ENCODE measurements at places on chromosomes 7 and 10.

DNA sequence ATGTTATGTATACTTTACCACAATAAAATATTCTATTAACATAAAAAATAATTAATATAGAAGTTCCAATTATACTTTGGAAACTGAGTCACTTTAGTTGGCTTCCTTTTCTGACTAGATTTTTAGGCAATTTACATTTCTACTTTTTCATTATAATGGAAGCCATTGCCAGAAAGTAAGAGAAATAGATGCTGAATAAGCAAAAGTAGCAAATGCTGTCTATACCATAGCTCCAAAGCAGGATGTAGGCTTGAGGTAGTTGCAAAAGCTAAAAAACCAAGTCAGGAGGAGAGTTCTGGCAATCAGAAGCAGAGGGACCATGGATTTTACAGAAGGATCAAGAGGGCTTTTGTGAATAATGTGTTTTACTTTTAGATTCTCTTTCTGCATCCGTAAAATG is 262.4 kb upstream of the TMEM229A start:
- DNase-seq = no peak

DNA sequence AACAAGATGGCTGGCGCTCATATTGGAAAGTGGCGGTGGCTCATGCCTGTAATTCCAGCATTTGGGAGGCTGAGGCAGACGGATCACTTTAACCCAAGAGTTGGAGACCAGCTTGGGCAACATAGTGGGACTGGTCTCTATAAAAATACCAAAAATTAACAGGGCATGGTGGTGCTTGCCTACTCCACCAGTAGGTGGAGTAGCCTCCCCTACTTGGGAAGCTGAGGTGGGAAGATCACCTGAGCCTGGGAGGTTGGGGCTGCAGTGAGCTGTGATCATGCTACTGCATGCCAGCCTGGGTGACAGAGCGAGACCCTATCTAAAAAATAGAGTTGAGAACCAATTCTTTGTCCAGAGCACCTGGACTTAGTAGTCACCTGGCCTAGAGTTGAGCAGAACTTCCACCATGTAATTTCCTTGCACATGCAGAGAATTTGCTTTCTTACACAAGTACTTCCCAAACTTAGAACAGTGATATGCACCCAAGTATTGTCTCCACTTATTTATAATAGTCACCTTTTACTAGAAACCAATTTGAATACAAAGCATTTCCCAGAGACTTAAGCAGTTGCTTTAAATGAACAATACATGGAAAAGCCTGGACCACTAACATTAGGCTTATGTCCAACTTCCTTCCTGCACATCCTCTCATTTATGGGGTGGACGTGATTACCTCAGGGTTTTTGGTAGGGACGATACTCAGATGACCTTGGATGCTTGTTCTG is 15.9 kb downstream of the LAMB4 start:
- DNase-seq = no peak

DNA sequence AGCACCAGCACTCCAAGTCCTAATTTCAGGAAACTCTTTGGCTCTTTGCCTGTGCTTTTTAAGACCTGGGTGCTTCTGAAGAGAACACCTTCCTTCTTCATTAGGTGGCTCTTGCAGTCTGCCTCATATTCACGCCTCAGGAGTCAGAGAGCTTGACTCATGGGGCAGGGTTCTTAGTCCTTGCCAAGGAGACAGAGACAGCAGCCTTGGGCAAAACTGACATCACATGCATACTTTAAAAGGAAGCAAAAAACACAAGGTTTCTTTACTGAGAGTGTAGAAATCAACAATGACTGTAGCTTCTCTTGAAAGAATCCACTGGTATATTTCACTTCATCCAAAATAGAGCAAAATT is 780.6 kb downstream of the INHBA start:
- no peak for DNase-seq

DNA sequence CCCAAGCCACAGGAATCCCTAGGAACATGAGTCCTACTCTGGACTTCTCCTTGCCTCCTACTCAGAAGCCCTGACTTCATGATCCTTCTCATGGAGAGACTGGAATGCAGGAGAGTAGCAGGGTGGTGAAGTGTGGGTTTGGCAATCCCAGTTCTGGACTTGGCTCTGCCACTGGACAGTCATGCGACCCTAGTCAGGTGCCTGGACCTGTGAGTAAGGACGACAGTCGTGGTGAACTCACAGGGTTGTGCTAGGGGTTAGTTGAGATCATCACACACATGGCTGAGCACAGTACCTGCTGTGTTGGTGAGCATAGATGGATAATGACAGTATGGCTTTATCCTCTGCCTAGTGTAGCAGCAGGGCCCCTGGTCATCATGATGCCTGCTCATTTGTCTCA is 117.9 kb downstream of the LRRC18 start:
- no peak for DNase-seq

- peak; percentile 62 for DNase-seq
Measured at GRCh38 chr10:96339956-96340904, 18.6 kb downstream of the OPALIN start.

GRCh38 chr7:114759347-114760062 is 162.4 kb upstream of the MDFIC start:
- DNase-seq = no peak

GRCh38 chr7:108026647-108027046 is 23.7 kb upstream of the LAMB1 start:
- no peak for DNase-seq

GRCh38 chr10:102024799-102025198 is 31.2 kb downstream of the ARMH3 start:
- DNase-seq = no peak

DNA sequence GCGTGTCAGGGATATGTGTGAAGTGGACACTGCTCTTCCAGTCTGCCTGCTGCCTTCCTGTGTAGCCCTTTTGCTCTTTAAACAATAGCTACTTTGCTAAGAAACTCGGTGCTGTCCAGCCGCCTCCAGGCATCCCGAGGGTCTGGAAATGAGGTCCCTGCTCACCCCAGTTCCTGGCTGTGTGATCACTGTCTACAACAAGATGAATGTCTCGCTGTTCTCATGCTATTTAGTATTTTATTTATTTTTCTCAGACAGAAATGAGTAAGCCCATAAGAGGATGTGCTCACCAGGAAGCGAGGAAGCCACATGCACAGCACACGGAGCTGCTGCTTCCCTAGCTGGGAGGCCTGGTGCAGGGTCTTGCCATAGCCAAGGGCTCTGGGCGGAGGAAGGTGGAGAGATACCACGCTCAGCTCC is 167.0 kb upstream of the PITRM1 start:
- DNase-seq = no peak

DNA sequence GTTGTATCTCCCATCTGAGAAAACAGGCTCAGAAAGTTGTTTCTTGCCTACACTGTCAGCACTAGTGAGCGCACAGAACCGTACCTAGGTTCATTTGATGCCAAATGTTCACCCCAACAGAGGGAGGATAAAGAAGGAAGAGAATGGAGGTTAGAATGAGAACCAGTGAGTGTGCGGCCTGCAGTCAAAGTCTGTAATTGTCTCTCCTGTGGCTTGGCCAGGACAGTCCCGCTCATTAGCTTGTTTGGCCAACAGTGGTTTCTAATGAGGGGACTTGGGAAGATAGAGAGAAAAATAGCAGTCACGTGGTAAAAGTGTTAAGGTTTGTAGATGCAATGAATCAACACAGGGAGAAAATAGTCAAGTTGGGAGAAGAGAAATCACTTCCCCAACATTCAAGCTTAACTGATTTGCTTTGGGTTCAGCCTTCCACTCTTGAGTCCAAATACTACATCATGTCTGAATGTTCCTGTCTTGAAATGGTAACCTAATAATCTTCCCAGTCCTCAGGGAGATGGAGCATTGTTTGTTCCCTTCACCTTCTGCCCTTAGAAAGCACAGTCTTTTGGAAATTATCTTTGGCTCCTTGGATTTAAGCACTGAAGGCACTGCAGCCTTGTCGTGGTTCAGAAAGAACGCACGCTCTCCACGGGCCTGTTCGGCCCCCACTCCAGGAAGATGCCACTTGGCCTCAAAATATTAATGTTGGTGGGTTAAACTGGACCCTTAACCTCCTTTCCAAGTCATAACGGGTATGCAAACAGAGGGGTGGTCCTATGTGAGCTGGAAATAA is 360.4 kb upstream of the ZNF32 start:
- no peak for DNase-seq

DNA sequence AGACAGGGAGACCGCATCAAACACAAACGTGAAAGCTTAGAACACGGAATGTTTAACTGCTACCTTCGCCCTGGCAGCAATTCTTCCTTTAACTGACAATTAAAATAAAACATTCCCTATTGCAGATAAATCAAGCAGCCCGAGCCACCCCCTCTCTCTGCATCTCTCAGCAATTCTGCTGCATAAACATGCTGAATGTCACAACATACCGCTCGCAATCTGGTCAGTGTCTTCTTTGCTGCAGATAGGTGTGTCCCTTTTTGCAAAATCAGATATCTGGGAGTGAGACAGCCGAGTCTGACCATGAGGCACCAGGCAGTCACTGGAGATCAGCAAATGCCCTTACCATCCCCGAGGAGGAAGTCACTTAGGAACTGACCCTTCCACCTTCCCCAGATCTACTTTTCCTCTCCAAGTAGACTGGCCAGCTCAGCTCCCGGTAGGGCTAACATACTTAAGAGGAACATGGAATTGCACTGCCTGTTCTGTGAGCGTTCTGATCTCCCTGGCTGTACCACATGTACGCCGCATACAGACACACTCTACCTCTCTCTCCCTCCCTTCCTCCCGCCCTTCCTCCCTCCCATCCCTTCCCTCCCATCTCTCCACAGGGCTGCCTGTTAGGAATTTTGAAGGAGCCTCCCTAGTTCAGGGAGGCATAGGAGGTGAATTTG is at the start of gene FRMD4A:
FRMD4A (minus strand) TSS at position 537 of the 674 bp plus-strand sequence.
- no peak for DNase-seq

GRCh38 chr7:30469303-30469702 is 9.3 kb downstream of the NOD1 start:
- DNase-seq = no peak

DNA sequence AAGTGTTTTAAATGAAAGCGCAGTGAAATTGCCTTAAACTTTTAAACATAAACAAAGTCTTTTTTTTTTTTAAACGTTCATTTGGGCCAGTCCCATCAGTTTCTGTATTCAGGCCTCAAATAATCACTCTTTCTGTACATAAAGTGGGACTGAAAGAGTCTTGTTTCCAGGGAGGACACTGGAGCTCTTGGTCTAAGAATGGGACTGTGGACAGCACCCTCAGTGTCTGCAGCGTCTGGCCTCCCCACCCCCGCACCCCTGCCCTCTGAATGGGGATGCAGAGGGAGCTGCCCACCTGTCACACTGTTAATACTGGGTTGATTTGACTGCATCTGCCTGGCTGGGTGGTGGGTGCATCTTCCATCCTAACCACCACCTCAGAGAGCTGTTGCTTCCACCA is 5.2 kb downstream of the ZNF365 start:
- DNase-seq = no peak

All from neural crest cell (in vitro differentiated cells).